ENCODE measurements at places on chromosomes 12 and 14. TPM values are rescaled to one million over a fixed set of nuclear protein-coding genes. Genes with fewer than 3 reads are reported as not detected.

- peak; percentile 15 for DNase-seq
- no peak overlapping the region for H3K27ac ChIP-seq
- H3K36me3 ChIP-seq = peaks cover 7% of the 10 kb centered on the region
- H3K27me3 ChIP-seq = no peaks in the 10 kb centered on the region
- H3K4me3 ChIP-seq = no peak overlapping the region
Measured at GRCh38 chr12:2551412-2551900, 243.3 kb upstream of the FKBP4 start.

The ZNF605 gene
- 10.7 TPM for total RNA-seq

DNA sequence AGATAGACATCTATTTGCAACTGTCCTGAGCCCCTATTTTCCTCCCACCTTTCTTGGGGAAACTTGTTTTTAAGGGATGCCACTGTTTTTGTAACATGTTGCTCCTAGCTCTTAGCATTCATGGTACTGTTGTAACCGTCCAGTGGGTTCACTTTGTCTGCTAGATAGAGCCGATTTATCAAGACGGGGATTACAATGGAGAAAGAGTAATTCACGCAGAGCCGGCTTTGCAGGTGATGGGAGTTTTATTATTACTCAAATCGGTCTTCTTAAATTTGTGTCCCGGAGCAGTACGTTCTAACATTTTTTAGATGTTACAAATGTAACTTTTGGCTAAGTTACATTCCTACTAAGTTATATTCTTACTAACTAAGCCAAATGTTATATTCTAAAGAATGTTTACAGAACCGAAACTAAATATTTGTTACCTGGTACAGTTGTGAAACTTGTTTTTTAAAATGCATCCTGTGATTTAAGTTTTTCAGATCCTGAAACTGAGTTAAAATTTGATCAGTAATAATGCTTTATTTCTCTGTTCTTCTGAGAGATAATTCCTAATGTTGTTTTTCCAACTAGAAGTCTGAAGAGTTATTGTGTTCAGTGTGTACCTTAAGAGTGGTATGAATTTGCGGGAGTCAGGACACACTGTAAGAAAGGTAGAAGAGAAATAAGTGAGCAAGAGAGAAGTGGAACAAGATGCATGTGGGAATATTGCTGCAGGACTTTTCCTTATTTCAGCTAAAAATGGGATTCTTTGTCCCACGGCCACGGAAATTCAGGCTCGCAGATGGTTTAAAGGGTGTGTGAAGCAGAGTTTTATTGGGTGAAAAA is 20.6 kb upstream of the CLEC2D start:
- H3K4me3 ChIP-seq = peak overlapping the region; percentile 62
- no peaks in the 10 kb centered on the region for H3K4me1 ChIP-seq
- H3K27ac ChIP-seq = peak overlapping the region; percentile 79

The SOAT2 gene
- 0.21 TPM for total RNA-seq

The SYNDIG1L gene
- total RNA-seq = 0.74 TPM

- no peak for DNase-seq
- no peak overlapping the region for H3K4me3 ChIP-seq
- H3K4me1 ChIP-seq = no peaks in the 10 kb centered on the region
- no peaks in the 10 kb centered on the region for H3K36me3 ChIP-seq
Measured at GRCh38 chr14:105498430-105499255, 7.6 kb downstream of the TEDC1 start.

The ACVR1B gene
- 41.7 TPM for total RNA-seq

The ISM2 gene
- total RNA-seq = not detected

DNA sequence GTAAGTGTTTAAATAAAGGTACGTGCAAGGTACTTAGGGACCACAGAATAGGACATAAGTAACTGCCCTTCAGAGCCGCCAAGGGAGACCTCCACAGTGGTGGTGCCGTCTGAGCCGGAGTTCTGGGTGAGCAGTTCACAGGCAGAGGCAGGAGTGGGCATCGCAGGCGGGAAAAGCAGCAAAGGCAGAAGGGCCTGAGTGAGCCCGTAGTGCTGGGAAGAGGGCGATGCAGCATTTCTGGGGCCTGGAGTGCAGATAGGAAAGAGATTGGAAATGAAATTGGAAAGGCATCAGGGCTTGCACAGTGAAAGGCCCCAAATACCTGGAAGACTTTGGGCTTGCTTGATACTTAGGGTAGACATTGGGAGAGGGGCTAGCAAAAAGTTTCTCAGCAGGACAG is 32.9 kb downstream of the EVL start:
- peaks cover 17% of the 10 kb centered on the region for H3K36me3 ChIP-seq
- H3K27me3 ChIP-seq = no peaks in the 10 kb centered on the region
- DNase-seq = no peak

DNA sequence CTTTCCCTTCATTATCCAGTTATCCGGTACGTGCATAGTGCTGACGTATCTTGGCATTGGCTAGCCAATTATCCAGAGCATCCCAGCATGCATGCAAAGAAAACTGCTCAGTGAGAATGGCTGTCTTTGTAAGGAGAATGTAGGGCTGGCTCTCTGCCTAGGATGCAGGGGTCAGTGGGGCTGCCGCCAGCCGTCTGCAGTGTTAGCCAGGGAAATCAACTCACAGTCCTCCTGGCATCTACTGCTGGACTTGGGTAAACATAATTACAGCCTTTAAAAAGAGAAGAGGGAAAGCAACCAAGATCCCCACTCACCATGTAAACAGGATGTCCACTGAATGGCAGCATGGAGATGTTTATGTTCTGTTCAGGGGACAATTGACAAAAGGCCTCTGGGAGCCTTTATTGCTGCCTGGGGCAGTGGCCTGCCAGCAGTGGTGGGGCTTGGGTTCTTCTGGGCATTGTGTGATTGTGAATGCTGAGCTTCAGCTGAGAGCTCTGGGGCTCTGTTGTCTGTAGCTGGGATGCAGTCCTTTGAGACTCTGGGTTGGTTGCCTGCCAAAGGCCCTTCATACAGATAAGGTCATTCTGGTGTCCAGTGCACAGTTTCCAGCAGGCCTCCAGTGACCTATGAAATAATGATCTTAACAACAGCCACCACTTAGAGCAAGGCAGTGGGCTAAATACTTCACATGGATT is 121.8 kb downstream of the TBC1D30 start:
- H3K4me1 ChIP-seq = peaks cover 3% of the 10 kb centered on the region
- H3K27ac ChIP-seq = no peak overlapping the region
- H3K27me3 ChIP-seq = no peaks in the 10 kb centered on the region
- no peaks in the 10 kb centered on the region for H3K36me3 ChIP-seq

All from lung (tissue), 17 donors.